ENCODE measurements at places on chromosomes 16 and 17.

DNA sequence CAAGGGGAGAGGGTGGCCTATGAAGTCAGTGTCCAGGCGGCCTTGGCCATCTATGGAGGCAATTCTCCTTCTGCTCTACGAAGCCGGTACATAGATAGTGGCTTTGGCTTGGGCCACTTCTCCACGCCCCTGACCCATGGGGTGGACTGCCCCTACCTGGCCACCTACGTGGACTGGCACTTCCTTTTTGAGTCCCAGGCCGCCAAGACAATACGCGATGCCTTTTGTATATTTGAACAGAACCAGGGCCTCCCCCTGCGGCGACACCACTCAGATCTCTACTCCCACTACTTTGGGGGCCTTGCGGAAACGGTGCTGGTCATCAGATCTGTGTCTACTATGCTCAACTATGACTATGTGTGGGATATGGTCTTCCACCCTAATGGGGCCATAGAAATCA, 17.3 kb downstream of the AOC3 start:
- DNase-seq: no peak

DNA sequence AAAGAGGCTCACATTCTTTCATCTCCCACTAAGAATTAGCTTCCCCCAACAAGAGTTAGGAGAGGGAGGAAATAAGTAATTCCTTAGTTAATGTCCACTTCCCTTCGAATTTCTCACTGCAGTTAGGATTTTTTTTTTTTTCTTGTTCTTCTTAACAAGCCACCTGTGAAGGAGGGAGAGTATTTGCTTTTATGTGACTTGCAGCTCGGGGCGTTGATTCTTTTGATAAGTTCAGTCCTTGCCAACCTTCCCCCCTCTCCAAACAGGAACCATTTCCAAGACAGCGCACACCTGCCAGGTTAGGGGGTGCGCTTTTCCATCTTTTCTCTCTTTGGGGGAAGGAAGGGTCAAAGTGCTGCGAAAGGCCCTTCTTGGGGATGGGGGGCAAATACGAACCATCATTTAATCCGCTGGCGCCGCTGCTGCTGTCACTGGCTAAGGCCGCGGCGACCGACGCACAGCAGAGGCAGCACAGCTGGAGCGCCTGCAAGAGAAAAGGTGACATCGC, 758 bp downstream of the ADAMTS18 start:
- no peak for DNase-seq

DNA sequence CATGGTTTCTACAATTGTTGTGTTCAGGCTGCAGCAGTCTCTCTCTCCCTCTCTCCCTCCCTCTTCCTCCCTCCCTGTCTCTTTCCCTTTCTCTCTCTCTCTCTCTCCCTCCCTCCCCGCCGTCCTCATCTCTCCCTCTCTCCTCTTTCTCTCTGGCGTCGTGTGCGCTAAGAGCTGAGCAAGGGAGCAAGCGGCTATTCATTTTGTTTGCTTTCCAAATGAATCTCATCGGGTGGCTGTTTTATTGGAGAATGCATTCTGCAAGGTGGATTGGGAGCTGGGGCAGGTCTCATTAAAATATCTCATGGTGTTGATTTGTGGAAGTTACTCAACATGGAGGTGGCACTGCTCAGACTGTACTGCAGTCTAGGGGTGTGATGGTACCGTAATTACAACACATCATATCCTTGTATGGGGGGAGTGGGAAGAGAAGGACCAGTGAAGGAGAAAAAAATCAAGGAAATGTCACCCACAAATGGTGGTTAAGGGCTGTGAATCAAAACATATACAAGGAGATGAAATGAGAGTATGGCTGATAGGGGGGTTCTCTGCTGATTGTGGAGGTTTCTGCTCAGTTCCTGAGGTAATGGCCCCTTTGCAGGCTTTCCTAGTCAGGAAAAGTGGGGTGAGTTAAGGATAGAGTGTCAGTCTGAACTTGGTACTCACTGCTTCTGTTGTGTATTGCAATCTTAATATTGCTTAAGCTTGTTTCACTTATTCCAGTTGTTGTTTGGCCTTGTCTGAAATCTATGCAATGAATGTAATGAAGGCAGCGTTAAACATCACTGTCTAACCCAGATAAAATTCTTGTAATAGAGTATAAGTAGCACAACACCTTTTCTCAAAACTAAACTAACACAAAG, 2.7 kb downstream of the MSL1 start:
- DNase-seq: peak; percentile 43

DNA sequence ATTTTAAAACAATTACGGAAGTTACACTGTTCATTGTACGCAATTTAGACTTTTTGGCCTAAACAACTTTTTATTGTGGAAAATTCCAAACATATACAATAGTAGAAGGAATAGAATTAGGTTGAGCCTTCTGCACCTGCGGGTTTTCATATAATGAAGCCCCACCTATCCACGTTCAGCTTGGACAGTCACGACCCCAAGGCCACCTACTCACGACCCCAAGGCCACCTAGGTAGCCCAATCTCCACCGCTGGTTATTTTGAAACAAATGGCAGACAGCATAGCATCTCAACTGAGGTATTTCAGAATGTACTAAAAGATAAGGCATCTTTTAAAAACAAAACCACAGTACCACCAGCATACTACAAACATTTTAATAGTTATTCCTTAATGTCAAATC, 631 bp downstream of the NLRC5 start:
- DNase-seq: no peak

DNA sequence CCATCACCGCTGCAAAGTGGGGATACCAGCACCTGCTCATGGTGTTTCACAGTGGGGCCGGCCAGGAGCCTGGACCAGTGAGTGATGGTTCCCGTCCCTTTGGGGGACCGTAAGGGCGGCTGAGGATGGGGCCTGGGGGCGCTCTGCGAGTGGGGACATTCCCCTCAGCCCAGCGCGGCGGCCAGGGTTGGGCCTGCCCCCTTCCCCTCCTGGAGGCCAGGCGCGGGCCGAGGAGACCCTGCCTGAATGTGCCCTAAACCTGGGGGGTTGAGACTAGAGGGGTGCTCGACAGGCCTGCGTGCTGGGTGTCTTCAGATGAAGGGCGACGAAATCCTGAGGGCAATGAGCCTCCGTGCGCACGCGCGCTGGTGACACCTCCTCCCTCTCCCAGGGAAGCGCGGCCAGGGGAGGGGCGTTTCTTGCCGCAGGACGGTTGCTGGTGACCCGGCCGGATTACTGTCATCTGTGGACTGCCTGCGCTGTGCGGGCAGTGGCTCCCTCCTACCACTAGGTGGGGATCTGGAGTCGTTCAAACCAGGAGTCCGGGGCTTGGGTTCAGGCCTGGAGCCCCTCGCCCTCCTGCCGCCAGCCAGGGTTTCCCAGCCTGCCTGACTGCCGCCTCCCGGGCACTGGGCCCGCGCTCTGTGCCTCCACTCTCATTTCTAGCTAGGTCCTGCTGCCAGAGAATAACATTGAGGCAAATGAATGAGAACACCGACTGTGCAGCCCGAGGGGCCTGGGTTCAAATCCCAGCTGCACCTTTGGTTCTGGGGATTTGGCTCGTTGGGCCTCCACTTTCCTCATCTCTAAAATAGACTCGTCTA, 17.1 kb downstream of the TBX2 start:
- peak; percentile 85 for DNase-seq

DNA sequence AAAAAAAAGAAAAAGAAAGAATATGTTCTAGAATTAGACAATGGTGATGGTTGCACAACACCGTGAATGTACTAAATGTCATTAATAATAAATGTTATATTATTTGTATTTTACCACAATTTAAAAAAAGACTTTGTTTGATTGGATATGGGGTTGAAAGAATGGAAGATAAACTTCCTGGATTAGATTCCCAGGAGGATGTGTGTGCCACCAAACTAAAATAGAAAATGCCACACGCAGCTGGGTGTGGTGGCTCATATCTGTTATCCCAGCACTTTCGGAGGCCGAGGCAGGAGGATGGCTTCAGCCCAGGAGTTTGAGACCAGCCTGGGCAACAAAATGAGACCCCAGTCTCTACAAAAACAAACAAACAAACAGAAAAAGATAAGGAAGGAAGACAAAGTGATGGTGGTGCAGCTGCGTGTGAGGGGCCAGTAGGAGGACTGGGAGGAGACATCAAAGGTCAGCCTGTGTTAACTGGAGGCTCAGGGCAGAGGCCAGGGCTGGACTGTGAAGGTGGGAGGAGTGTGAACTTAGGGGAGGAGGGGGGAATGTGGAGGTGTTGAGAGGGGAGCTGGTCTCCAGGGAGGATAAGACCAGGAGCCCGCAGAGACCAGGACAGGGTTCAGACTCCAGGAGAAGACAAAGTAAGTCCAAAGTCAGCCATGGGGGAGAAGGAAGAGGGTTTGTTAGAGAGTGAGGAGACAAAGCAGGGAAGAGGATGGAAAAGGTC, 4.1 kb downstream of the PECAM1 start:
- peak; percentile 8 for DNase-seq

DNA sequence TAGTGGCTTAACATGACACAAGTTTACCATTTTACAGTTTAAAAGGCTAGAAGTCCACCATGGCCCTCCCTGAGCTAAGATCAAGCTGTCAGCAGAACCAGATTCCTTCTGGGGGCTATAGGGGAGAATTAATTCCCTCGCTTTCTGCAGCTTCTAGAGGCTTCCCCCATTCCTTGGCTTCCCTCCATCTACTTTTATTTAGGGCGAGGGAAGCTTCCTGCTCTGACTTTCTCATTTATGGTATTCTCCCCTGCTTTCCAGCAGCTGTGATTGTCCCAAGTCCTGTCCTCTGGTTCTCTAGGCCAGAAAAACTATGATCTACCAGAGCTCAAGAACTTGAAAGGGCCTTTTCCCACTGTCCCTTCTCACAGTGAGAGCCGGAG, 4.3 kb downstream of the CETP start:
- DNase-seq: no peak

GRCh38 chr17:41917679-41918313, 955 bp downstream of the ACLY start:
- no peak for DNase-seq

GRCh38 chr16:22685459-22685830, 128.5 kb upstream of the HS3ST2 start:
- no peak for DNase-seq

DNA sequence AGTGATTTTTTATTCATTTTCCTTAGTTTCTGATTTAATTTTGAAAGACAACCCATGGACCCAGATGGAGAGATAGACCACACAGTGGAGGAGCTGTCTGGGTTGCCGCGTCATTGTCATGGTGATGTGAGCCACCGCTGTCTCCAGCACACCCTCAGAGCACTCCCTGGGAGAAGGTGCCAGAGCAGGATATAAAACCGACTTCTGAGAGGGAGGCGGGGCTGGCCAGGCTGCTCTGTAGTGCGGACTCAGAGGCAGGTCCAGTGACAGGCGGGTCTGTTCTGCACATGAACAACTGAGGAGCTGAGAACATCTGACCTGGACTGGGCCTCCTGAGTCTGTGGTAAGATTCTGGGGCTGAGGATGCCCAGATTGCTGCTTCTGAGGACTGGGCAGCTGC, 216.3 kb upstream of the NLRP1 start:
- DNase-seq: no peak

- DNase-seq: peak; percentile 96
Measured at GRCh38 chr17:7219812-7220592, at the start of the genes ACADVL and DLG4. TSS of gene ACADVL (plus strand) at chr17:7219938. CDS start at chr17:7219985, 47 bp downstream. TSS of gene DLG4 (minus strand) at chr17:7219836.

DNA sequence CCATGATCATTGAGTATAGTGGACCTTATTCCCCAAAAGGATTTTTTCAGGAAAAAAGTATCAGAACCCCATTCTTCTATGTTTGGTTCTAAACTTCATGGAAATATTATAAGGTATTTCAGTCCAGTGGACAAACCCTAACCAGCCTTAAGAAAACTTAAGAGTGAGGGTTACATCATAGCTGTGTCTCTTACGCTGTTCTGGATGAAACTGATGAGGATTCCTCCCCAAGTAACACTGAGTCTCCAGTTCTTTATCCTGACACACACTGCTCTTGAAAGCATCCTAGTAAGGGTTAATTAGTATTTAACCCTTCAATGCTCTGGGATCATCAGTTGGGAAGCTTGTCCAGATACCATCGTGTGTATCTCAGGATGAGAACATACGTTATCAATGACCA, 5.0 kb downstream of the LYRM1 start:
- peak; percentile 14 for DNase-seq

DNA sequence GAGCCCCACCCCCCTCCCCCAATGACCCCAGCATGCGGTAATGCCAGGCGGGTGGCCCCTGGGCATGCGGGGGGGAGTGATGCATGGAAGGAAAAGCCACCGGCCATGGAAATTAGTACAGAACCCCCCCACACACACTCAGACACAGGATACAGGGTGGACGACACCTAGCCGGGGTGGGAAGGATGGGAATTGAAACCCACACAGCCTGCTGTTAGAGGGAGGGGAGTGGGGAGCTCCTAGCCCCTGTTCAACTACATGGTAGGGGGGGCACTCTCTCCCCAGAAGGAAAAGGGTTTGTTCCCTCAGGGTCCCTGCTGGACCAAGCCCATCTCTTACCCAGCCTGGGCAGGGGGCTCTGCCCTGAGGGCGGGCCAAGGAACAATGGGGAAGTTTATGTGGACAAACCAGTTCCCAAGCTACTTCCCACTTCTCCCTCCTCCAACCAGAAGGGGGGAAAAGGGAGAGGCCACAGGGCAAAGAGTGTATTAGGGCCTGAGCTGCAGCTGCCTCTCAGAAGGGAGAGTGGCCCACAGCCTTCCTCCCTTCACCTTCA, 5.2 kb downstream of the TMUB2 start:
- DNase-seq: peak; percentile 22

DNA sequence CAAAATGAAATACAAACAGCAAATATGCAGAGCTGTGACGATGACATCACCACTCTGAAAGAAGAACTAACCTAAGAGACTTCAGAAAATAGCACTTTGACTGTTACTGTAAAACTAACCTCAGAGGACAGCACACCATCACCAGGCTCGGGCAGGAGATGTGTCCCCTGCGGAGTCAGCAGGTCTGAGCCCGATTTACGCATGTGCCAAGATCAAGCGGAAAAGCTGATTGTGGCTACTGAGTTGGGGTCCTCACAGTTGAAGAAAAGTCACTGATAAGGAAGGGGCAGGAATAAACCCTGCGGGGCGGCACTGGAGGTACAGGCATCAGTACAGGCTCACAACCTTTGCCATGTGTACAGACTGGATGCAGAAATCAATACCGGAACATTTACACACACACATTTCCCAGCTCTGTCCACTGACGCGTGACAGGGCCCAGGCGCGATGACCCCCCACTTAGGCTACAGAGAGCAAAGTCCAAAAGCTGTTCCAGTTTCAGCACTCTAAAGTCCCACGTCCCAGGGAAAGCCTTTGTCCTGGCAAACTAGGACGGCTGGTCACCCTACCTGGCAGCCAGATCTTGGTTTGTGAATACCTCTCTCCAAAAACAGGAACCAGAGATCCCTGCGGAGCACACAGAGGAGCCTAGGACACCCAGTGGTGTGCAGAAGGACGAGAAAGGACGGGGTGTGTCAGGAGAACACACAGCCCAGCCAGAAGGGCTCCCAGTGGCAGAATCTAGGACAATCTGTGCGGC, 21.5 kb downstream of the TRAP1 start:
- peak; percentile 55 for DNase-seq

All from suppressor macrophage treated with lipopolysaccharide for 1 hour (primary cell).